ENCODE measurements at places on chromosomes 7 and 10. TPM values are rescaled to one million over a fixed set of nuclear protein-coding genes. Genes with fewer than 3 reads are reported as not detected.

The LIPF gene
- not detected for total RNA-seq

- H3K27me3 ChIP-seq = peaks cover 18% of the 10 kb centered on the region
- DNase-seq = no peak
- H3K36me3 ChIP-seq = no peaks in the 10 kb centered on the region
- no peak overlapping the region for H3K27ac ChIP-seq
- no peaks in the 10 kb centered on the region for H3K4me1 ChIP-seq
Measured at GRCh38 chr10:127702271-127702670, 34.7 kb upstream of the FOXI2 start.

DNA sequence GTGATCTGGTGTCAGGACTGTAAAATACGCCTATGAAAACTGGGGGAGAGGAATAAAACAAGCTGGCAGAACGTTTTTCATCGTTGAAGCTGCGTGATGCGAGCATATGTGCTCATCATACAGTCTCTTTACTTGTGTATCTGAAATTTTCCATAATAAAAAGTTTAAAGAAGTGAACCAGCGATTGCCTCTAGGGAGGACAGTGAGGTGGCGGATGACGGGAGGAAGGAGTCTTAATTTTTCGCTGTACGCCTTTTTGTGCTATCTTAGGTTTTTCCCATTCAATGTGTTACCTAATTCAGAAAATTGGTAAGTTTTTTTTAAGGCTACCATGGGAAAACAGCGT lies 891 bp upstream of the WAPL start:
- DNase-seq = no peak
- peaks cover 50% of the 10 kb centered on the region for H3K4me1 ChIP-seq
- peaks cover 14% of the 10 kb centered on the region for H3K36me3 ChIP-seq
- H3K27me3 ChIP-seq = no peaks in the 10 kb centered on the region
- H3K4me3 ChIP-seq = peak overlapping the region; percentile 96

DNA sequence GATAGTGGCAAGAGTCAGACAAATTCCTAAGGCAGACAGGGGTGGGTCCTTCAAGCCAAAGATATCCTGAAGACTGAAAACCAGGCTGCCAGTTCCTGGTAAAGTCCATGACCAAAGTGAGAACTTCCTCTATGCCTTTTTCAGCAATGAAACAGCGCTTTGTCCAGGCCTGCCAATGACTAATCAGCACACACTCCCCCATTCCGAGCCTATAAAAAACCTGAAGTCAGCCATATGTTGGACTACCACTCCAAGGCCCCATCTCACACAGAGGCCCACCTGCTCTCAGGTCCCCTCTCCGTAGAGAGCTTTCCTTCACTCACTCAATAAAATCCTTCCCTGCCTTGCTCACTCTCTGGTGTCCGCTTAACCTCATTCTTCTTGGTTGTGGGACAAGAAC lies 402.2 kb downstream of the ANKRD7 start:
- H3K4me3 ChIP-seq = no peak overlapping the region
- no peaks in the 10 kb centered on the region for H3K4me1 ChIP-seq
- H3K36me3 ChIP-seq = no peaks in the 10 kb centered on the region
- no peak for DNase-seq

- H3K4me3 ChIP-seq = no peak overlapping the region
- H3K4me1 ChIP-seq = no peaks in the 10 kb centered on the region
- H3K36me3 ChIP-seq = no peaks in the 10 kb centered on the region
- peaks cover 22% of the 10 kb centered on the region for H3K27me3 ChIP-seq
- no peak for DNase-seq
Measured at GRCh38 chr10:111295788-111296187, 219.0 kb downstream of the ADRA2A start.

- H3K36me3 ChIP-seq = peaks cover 60% of the 10 kb centered on the region
- no peak for DNase-seq
- no peaks in the 10 kb centered on the region for H3K27me3 ChIP-seq
Measured at GRCh38 chr7:150471886-150472285, 21.5 kb downstream of the GIMAP8 start.

GRCh38 chr7:16062269-16062668 lies 359.1 kb downstream of the CRPPA start:
- DNase-seq = no peak
- no peaks in the 10 kb centered on the region for H3K36me3 ChIP-seq
- peaks cover 10% of the 10 kb centered on the region for H3K4me1 ChIP-seq
- no peak overlapping the region for H3K27ac ChIP-seq
- no peak overlapping the region for H3K4me3 ChIP-seq
- H3K27me3 ChIP-seq = peaks cover 7% of the 10 kb centered on the region

The CNPY1 gene
- not detected for total RNA-seq

- H3K27me3 ChIP-seq = peaks cover 18% of the 10 kb centered on the region
- no peaks in the 10 kb centered on the region for H3K36me3 ChIP-seq
- H3K4me1 ChIP-seq = peaks cover 2% of the 10 kb centered on the region
- no peak for DNase-seq
- no peak overlapping the region for H3K27ac ChIP-seq
Measured at GRCh38 chr10:97922022-97922758, 72.5 kb downstream of the GOLGA7B start.

DNA sequence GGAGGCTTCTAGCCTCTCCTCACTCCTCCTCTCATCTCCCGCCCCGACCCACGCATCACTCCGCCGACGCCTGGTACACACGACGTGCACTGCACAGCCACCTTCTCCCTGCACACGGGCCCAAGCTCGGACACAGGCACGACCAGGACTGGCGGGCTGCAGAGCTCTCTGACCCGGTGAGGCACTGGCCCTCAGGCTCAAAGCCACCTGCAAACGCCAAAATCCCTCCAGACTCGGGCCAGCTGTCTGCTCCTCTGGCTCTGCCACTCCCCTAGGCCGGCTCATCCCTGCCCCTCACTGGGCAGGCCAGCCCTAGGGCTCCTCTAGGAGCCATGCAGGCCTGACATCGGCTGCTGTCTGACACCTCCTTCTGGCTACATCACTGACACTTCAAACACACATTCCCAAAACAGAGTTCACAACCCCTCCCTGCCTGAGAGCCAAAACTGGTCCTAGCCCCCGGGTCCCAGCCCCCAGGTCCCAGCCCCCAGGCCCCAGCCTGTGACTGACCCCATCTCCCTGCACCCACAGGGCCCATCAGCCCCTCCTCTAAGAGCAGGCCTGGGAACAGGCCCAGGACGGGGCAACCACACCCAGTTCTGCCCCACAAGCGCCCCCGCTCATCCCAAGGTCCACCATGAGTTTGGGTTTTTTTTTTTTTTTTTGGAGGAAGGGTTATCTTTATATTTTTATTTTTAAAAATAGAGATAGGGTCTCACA lies 35.1 kb downstream of the MAD1L1 start:
- no peak overlapping the region for H3K27ac ChIP-seq
- H3K36me3 ChIP-seq = peaks cover 29% of the 10 kb centered on the region
- H3K27me3 ChIP-seq = no peaks in the 10 kb centered on the region
- no peak overlapping the region for H3K4me3 ChIP-seq
- DNase-seq = no peak
- peaks cover 4% of the 10 kb centered on the region for H3K4me1 ChIP-seq

DNA sequence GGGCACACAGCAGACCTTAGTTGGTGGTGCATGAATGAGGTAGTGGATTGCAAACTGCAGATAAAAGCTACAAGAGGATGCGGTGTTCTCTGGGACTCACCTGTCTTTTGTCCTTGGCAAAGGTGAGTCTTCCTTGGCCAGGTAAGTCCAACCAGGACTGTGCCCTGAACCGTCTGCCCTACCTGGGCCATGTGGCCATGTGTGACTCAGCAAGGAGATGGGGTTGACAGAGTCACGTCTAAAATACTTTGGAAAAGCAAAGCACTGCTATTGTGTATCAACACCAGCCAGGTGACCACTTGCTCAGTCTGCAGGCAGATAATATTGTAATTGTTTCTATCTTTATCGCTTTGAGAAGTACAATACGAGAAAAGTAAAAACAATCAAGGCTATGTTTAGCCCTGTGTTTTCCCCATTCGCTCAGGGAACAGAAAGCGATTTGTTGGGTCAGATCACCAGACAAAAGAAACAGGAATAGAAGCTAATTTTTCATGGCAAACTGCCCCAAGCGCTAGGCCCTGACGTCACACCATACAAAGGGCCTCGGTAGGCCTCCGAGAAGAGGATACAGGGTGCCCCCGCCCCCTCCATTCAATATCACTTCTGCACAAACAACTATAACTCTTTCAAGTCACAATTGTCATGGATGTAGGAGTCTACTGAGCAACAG lies 57.3 kb downstream of the FAM53B start:
- no peak overlapping the region for H3K4me3 ChIP-seq
- DNase-seq = no peak
- H3K4me1 ChIP-seq = peaks cover 68% of the 10 kb centered on the region
- no peaks in the 10 kb centered on the region for H3K27me3 ChIP-seq

GRCh38 chr10:88091490-88092061 lies 228.2 kb downstream of the PTEN start:
- H3K27me3 ChIP-seq = peaks cover 3% of the 10 kb centered on the region
- H3K4me3 ChIP-seq = no peak overlapping the region

GRCh38 chr10:6563075-6563474 lies 17.0 kb downstream of the PRKCQ start:
- DNase-seq = peak; percentile 71
- peaks cover 42% of the 10 kb centered on the region for H3K36me3 ChIP-seq

DNA sequence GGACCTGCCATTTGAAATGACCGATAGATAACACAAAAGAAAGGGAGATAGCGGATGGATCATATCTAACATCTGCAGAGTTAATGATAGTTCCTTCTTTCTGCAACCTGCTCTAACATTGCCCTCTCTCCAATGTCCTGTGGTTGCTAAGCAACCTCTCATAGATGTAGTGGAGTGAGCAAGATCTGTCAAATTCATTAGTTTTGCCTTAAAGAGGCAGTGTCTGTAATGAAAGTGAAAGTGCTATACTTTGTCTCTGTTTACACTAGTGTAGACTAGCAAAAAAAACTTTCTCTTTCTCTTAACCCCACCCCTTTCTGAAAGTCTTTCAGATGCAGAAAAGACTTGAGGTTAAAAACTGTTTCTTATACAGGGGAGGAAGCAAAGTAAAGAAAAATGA lies 1196.9 kb downstream of the SORCS3 start:
- no peaks in the 10 kb centered on the region for H3K27me3 ChIP-seq
- H3K4me3 ChIP-seq = peak overlapping the region; percentile 65
- no peaks in the 10 kb centered on the region for H3K36me3 ChIP-seq
- DNase-seq = no peak
- no peak overlapping the region for H3K27ac ChIP-seq
- H3K4me1 ChIP-seq = peaks cover 11% of the 10 kb centered on the region

- H3K4me1 ChIP-seq = no peaks in the 10 kb centered on the region
- H3K27me3 ChIP-seq = peaks cover 6% of the 10 kb centered on the region
- H3K4me3 ChIP-seq = no peak overlapping the region
- no peak overlapping the region for H3K27ac ChIP-seq
Measured at GRCh38 chr7:41039386-41039953, 663.4 kb downstream of the INHBA start.

GRCh38 chr7:116885724-116886123 lies 23.3 kb downstream of the CAPZA2 start:
- no peak overlapping the region for H3K27ac ChIP-seq
- H3K27me3 ChIP-seq = no peaks in the 10 kb centered on the region
- no peak overlapping the region for H3K4me3 ChIP-seq
- H3K4me1 ChIP-seq = peaks cover 24% of the 10 kb centered on the region

The SLC26A5 gene
- not detected for total RNA-seq

DNA sequence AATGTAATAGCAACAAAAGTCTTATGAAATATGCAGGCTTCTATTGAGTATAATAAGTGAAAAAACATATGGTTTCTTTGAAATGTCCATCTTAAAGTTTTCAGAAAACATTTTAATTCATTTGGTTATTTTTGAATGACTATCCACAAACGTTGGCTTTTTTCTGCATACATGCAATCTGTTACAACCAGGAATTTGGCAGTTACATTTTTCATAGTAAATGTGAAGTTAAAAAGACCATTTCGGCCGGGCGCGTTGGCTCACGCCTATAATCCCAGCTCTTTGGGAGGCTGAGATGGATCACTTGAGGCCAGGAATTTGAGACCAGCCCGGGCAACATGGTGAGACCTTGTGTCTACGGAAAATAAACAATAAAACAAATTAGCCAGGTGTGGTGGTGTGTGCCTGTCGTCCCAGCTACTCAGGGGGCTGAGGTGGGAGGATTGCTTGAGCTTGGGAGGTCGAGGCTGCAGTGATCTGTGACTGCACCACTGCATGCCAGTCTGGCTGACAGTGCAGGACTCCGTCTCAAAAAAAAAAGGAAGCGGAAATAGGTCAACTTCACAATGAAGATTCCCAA lies 73.9 kb upstream of the NMT2 start:
- H3K36me3 ChIP-seq = no peaks in the 10 kb centered on the region
- DNase-seq = no peak
- H3K27me3 ChIP-seq = no peaks in the 10 kb centered on the region
- H3K27ac ChIP-seq = no peak overlapping the region

The GPR141 gene
- not detected for total RNA-seq

The SKIDA1 gene
- total RNA-seq = 0.54 TPM

The DYNC1I1 gene
- total RNA-seq = 0.10 TPM

Data from activated naive CD8-positive, alpha-beta T cell treated with anti-CD3 and anti-CD28 coated beads for 36 hours (primary cell).